RPMI8226 (cell line): ENCODE measurements at places on chromosomes 11 and 22.
A peak's percentile ranks its signal among the peaks of the same experiment; 100 is the strongest.

DNA sequence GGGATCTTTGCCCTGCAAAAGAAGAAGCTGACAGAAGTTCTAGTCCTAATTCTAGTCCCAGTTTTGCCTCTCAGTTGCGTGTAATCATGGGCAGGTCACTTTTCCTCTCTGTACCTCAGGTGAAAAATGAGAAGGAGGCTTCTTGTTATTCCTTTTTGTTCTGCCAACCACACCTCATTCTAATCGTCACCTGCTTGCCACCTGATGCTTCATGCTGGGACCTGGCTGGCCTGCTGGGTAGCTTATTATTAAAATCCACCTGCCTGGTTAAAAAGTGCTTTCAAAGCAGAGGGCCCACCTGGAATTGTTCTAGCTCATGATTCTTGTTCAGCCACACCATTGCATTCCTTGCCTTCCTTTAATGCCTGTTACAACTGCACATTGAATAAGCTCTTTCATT lies 8.4 kb upstream of the ALG8 start:
- DNase-seq: no peak

DNA sequence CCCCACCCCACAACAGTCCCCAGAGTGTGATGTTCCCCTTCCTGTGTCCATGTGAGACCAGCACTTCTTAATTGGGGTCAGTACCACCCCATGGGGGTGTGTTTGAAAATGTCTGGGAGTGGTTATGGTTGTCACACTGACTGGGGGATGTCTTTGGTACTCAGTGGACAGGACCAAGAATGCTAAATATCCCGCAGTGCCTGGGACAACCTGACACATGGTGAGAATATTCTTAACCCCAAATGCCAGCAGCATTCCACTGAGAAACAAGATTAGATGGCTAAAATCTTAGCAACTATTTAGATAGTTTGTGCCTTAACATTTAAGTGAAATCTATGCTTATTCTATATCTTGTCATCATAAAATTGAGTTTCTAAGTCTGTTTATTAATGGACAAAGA lies 177.5 kb upstream of the ZBED5 start:
- DNase-seq: no peak

- DNase-seq: no peak
Observed at GRCh38 chr22:28984482-28985158, 77.0 kb downstream of the C22orf31 start.

GRCh38 chr11:118628861-118629549 lies 21.6 kb downstream of the PHLDB1 start:
- no peak for DNase-seq

DNA sequence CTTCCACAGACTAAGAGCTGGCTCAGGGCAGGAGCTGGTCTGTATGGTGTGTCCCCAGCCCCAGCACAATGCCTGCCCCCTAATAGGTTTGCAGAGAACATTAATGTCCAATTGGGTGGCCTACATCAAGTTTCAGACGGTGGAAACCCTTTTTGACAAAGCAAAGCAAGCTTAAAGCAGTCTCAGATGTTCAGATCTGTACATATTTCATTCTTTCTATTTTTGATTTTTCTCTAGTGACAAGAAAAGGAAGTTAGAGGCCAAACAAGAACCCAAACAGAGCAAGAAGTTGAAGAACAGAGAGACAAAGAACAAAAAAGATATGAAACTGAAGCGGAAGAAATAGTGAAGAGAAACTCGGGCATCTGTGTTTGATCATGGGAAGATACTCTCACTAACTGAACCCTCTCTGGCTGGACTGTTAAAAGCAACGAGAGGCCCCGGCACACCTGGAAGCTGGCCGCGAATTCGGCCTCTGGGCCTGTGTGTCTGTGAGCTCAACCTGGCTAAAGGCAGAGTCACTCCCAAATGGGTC lies 40.5 kb downstream of the NAT10 start:
- DNase-seq: no peak

- DNase-seq: no peak
Observed at GRCh38 chr11:128970598-128971190, 28.0 kb upstream of the TP53AIP1 start.

DNA sequence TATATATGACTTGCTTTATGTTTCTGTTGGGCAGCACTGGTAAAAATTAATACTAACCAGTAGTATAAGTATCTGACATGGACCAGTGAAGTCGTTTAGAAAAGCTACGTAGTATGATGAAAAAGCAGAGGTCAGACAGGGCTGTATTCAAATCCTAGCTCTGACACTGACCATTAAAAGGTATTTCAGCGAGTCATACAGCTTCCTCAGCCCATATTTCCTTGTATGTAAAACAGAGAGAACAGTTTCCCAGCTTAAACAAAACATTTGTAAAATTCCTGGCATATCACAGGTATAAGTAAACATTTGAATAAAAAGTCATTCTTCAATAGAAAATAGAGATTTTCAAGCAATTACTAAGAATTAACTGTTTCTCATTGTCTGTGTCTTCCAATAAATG lies 4.2 kb downstream of the NOX4 start:
- DNase-seq: no peak

DNA sequence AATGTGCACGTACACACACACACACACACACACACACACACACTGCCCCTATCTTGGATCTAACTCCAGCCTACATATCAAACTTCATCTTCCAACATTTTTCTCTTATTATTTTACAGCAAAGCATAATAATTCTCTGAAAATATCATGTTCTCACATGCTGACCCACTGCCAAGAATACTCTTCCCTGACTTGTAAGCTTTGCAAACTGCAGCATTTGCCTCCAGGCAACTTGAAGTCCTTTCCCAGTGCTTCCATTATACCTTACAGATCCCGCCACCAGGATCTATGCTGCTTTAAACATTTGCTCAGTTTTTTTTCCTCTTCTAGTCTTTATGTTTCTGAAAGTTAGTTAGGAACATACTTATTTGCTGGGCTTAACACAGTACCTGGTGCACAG lies 483.3 kb upstream of the ARHGAP42 start:
- no peak for DNase-seq

DNA sequence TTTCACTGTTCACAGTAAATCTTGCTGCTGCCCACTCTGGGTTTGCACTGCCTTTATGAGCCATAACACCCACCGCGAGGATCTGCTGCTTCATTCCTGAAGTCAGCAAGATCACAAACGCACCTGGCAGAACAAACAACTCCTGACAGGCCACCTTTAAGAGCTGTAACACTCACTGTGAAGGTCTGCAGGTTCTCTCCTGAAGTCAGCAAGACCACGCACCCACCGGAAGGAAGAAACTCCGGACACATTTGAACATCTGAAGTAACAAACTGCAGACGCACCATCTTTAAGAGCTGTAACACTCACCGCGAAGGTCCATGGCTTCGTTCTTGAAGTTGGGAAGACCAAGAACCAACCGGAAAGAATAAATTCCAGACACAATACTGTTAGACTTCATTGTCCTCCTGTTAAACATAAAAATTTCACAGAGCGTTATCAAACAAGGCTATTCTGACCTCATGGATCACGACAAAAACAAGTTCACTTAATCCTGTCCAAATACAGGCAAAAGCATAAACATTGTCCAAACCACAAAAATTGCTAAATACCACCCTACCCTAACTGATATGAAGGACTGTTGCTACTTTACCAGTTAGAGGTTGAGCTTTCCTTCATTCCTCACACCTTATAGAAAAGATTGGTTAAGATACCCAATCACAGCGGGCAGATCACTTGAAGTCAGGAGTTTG lies 3.0 kb upstream of the CCDC117 start:
- no peak for DNase-seq

- DNase-seq: no peak
Observed at GRCh38 chr22:19758896-19759426, 1.6 kb upstream of the TBX1 start.

- DNase-seq: no peak
Observed at GRCh38 chr22:26302726-26303125, 126.3 kb upstream of the ASPHD2 start.

GRCh38 chr11:126254819-126255218 lies 13.9 kb downstream of the SRPRA start:
- no peak for DNase-seq

GRCh38 chr11:67266449-67267187 lies at the start of gene GRK2:
Gene GRK2, plus strand, starts transcription at chr11:67266473. Its CDS starts 227 bp downstream, at chr11:67266700.
- DNase-seq: peak; percentile 69

GRCh38 chr22:35306350-35306967 lies 6.8 kb downstream of the TOM1 start:
- no peak for DNase-seq

DNA sequence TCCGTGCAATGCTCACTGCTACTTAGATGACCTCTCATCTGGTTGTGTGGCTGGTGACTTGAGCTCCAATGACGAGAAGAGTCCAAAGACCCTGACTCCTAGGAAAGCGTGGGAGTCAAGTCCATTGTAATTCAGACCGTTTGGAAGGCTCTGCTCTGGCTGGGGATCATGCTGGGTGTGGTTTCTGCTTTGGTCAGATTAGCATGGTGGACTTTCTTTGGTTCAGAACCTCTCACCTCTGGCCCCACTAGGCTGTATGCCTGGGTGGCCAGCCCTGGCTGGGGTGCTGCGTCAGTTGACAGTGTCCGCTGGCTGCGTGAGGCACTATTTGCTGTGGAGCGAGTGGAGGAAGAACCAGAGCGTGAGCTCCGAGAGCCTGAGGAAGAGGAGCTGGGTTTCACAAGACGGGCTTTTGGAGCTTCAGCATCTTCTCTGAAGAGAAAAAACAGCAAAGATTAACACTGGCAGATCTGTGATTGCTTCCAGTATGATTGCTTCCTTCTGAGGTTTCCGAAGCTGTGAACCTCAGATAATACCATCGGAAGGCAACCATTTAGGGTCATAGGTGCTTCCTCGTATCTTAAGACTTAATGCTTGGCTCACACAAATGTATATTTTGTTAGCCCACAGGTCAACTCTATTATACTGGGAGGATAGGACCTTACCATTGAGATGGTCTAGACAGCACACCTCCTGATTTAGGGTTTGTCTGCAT lies 11.6 kb upstream of the HSPA8 start:
- no peak for DNase-seq

DNA sequence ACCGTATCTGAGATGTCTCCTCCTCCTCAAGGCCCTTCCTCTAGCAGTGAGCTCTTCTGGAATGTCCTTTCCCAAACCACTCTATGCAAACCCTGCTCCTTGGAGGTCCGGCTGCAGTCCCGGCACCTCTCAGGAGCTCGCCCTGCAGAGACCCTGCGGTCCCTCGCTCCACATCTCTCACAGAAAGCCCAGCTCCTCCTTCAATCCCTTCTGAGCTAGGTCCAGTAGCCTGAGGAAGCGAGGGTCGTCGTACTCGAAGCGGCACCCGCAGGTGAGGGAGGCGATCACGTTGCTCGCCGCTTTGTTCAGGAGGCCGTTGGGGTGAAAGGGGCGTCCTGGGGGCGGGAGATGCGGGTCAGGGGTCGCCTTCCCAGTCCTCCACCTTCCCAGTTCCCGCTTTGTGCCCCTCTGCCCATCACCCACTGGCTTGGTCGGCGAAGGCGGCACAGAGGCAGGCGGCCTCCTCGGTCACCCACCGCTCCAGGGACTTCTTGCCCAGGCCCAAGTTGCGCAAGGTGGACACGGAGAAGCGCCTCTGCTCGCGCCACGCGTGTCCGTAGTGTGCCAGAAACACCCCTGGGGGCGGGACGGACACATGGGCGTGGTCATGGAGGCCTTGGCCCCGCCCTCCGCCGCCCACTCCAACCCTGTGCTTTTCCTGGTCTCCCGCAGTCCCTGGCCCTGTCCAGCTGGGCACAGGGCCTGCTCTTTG lies 21.5 kb upstream of the CYP2D6 start:
- DNase-seq: no peak

DNA sequence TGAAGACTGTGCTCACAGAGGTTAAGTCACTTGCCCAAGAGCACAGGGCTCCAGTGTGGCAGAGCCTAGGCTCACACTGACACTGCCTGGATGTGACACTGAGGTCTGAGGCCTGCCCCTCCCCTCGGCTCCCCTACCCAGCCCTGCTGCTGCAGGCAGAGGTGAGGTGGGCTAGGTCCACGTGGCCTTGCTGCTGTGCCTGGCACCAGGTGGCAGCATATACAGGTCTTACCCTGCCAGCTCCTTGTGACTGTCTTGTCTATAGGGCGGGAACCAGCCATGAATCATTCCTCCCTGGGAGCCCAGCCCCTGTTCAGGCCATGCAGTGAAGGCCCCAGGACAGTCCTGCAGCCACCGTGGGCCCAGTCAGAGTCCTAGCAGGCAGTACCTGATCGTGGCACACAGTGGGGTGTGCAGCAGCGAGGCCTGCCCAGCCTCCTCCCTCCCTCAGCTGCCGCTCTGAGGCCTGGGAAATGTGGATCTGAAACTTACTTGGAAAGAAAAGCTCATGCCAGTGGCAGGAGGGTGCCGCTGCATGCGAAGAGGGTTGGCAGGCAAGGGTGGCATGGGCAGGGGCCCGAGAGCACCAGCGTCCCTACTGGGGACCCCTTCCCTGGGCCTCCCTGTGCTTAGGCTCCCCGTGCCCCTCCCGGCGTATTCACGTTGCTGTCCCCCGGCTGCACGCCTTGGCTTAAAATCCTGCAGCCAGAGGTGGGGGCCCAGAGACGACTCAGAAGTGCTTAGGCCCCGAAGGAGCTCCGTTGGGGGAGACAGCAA lies 1.2 kb upstream of the CERK start:
- peak; percentile 93 for DNase-seq

GRCh38 chr11:2853997-2854560 lies 31.5 kb downstream of the CDKN1C start:
- no peak for DNase-seq

GRCh38 chr11:85438328-85438727 lies 188.8 kb downstream of the DLG2 start:
- no peak for DNase-seq

- DNase-seq: no peak
Observed at GRCh38 chr11:114685097-114685496, 6.8 kb downstream of the NXPE2 start.
